T follicular helper cell (primary cell): ENCODE measurements at places on chromosomes 16 and 17.
A peak's percentile ranks its signal among the peaks of the same experiment; 100 is the strongest.

GRCh38 chr17:76492123-76492988 lies 8.9 kb downstream of the RHBDF2 start:
- no peak for DNase-seq

GRCh38 chr16:50301626-50302471 lies 35.5 kb downstream of the ADCY7 start:
- no peak for DNase-seq

- no peak for DNase-seq
Measured at GRCh38 chr16:13064821-13065220, 163.4 kb downstream of the SHISA9 start.

- no peak for DNase-seq
Measured at GRCh38 chr17:32331243-32332040, 10.5 kb downstream of the C17orf75 start.

- no peak for DNase-seq
Measured at GRCh38 chr17:81204578-81204977, 18.2 kb downstream of the CEP131 start.

- DNase-seq, result no peak
Measured at GRCh38 chr16:12171206-12171605, 194.7 kb downstream of the SNX29 start.

DNA sequence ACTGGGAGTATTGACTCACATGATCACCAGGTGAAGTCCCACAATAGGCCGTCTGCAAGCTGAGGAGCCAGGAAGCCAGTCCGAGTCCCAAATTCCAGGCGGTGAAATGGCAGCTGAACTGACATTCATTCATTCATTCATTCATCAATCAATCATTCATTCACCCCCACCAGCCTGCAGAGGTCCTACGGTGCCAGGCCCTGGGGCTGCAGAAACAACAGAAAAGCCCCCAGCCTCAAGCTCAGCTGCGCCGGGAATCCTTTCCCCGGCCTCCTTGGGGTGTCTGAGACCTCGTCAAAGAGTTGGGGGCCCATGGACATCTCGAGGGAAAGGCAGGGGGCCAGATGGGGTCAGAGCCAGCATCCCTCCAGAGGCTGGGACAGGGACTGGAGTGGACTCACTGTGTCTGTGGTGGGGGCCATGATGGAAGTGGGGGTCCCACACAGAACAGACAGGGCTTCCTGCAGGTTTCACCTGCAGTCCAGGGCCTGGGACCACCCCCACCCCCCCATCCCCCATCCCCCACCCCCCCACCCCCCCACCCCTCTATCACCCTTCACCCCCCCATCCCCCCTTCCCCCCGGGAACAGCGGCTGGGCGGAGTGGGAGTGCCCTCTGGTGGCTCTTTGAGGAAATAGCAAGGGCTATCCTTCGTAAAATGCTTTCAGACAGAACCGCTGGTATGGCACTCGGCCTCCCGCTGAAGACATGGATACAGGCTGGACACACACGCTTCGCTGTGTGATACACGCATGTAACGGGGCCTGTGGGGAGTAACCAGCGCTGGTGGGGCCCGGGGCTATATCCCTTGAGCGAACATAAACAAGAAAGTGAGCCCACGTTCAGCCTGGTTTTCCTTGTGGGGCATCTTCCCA lies 8.5 kb upstream of the ZC3H18 start:
- peak; percentile 36 for DNase-seq

- DNase-seq, result peak; percentile 65
Measured at GRCh38 chr17:61410141-61411010, 10.7 kb downstream of the TBX2 start.

DNA sequence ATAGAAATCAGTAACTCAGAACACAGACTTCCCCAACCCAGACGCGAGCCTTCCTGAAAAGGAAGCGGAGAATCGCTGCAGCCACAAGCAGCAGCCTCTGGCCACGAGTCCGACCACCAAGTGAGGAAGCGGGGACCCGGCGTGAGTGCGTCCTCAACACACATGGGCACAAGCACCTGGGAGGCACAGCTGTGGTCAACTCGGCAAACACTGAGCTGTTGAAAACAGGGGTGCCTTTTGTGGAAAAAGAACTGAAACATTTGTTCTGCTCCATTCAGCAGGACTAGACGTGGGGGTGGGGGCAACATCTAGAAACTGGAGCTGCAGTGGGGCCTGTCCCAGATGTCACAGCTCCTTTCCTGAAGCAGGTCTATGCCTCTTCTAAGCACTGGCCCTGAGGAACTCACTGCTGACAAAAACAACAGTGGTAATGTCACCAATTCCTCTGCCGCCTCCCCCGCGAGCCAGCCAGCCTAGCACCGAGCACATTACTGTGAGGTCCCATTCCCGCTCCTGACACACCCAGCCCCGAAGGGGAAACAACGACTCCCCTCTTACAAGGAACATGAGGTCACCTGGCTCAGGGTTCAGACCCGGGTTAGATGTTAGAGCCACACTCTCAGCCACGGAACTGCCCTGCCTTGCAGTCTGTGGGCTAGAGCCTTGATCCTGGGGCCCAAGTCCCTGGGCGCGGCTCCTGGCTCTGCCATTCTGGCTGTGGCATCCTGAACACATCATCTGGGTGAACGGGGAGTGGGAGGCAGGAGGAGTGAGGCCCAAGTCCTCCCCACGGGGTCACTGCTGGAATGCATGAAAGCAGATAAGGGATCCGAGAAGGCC lies 29.0 kb downstream of the KDM8 start:
- no peak for DNase-seq

DNA sequence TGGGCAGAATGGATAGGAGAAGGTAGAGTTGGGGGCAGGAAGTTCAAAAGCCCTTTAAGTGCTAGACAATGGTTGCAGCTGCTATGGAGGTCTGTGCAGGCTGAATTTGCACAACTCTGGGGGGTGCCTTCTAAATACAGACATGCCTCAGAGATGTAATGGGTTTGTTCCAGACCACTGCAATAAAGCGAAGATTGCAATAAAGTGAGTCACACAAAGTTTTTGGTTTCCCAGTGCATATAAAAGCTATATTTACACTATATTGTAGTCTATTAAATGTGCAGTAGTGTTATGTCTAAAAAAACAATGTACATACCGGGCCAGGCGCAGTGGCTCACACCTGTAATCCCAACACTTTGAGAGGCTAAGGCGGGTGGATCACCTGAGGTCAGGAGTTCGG lies 60.5 kb upstream of the MYOCD start:
- DNase-seq, result no peak

GRCh38 chr17:3836551-3836950 lies 9.5 kb downstream of the NCBP3 start:
- no peak for DNase-seq

GRCh38 chr16:54545854-54546511 lies 259.4 kb upstream of the IRX3 start:
- DNase-seq, result no peak

DNA sequence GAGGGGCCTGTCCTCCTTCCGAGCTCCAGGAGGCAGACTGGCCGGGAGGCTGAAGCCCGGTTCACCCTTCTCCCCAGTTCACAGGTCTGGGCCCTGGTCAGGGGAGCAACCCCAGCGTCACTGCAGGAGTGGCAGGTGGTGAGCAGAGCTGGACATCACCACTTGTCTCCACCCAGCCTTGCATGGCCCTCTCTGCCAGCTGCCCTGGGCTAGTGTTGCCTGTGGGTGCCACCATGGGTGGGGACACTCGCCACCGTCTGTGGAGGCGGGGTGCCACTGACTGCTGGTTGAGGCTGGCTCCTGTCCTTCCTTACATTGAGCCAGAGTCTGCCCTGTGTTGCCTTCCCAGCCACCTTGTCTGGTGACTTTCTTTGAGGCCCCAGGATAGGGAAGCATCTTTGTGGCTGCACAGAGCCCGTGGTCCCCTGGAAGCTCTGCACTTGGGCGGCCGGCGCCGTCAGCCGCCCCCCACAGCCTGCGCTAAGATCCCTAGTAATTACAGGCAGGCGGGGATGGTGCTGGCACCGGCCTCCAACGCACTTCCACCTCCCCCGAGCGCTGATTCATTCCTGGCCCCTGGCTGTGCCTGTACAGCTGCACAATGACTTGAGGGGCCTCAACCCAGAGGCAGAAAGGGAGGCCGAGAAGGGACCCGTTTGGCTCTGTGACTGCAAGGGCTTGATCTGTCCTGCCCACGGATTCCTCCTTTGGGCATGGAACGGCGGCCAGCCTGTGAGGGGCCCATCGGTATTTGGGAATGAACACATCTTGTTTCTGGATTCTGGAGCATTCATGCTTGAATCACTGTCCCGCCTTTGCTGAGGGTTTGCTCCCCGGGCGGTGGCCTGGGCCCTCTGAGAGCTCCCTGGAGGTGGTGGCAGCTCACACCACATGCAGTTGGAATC lies 5.2 kb downstream of the BAIAP2 start:
- DNase-seq, result no peak
